ENCODE measurements at places on chromosomes 5 and 9.
A peak's percentile ranks its signal among the peaks of the same experiment; 100 is the strongest.

- DNase-seq = peak; percentile 48
These were observed 277.7 kb downstream of the MSX2 start for GRCh38 chr5:175001876-175002645.

- DNase-seq = no peak
These were observed 48.7 kb downstream of the CMYA5 start for GRCh38 chr5:79738349-79738748.

DNA sequence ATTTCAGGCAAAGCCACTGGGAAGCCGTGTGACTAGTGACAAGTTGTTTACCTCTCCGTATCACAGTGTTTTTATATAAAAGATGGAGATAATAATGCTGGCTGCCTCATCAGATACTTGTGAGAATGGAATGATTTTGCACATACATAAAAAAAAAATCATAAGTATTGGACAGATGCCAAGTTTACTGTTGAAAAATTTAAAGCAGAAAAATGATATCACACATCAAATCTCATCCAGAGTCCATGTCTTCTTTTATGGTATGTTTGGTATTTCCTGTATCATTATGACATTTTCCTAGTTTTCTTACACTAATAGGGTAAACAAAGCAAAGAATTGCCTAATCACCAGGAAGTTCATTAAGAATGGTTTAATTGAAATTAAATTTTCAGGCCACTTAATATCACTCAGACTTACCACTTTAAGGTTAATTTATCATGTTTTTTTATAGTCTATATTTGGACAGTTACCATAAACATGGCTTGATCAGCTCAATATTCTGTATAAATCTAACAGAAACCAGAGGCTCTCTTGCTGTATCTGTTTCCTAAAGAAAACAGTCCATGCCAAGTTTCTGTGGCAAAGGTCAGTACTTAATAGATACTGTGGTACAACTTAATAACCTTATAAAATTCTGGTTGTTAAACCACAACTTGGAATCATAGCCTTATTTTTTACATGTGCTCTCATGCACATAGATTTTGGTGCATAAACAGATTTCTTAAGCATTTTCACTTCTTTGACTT, 656.5 kb upstream of the RIOK2 start:
- DNase-seq = no peak

GRCh38 chr5:155278532-155278931, 265.0 kb downstream of the KIF4B start:
- DNase-seq = no peak

DNA sequence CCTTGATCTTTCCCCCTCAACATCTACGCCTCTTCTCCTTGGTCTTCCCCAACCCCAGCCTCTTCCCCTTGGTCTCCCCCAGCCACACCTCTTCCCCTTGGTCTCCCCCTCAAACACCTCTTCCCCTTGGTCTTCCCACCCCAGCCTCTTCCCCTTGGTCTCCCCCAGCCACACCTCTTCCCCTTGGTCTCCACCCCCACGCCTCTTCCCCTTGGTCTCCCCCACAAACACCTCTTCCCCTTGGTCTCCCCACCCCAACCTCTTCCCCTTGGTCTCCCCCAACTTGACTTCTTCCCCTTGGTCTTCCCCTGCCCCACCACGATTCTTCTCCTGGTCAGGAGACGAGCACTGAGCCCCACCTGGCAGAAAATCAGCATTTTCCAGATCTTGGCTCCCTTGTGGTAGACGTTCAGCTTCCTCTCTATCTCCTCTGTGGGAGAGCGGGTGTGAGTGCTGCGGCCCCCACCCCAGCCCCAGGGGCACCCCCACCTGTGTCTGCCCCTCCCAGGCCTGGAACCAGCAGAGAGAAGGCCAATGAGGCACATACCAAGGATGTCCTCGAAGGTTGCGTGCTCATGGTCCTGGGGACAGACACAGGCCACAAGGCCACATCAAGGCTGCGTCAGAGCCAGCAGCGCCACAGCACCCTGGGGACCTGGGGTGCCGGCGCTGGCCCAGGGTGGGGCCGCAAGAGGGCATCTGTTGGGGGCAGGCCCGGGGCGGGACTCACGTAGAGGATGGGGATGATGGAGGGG, 7.0 kb downstream of the NSMF start:
- DNase-seq = no peak

DNA sequence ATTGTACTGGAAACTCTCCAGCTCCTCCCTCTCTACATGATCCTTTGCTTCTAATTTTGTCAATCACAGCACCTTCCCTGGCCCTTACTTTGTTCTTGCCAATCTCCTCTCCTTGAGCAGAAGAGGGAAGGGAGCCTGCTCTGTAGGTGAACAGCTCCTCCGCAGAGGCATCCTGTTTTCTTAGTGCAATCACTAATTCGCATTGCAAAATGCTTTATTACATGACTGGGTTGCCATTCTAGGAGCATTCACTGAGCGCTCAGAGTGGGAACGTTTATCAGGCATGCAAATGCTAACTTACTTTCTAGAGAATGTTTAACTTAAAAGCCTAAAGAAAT, 416 bp upstream of the SNX18 start:
- DNase-seq = no peak

DNA sequence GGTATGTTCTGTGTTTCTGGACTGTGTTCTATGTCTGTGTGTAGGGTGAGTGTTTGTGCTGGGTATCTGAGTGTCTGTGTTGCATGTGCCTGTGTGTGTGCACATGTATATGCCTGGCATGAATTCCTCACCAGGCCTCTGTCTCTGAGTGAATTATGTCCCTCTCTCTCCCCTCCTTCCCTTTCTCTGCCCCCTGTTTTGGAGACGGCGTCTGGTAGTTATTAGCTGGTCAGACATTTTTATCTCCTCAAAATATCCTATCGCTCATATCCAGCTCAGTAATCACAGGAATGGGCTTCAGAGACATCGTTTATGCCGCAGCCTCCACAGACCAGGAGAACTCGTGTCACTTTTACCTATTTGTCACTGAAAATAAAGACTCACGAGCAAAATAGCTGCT, 483.2 kb upstream of the BRINP1 start:
- DNase-seq = no peak

- peak; percentile 9 for DNase-seq
These were observed 180.4 kb downstream of the MLLT3 start for GRCh38 chr9:20441711-20442423.

DNA sequence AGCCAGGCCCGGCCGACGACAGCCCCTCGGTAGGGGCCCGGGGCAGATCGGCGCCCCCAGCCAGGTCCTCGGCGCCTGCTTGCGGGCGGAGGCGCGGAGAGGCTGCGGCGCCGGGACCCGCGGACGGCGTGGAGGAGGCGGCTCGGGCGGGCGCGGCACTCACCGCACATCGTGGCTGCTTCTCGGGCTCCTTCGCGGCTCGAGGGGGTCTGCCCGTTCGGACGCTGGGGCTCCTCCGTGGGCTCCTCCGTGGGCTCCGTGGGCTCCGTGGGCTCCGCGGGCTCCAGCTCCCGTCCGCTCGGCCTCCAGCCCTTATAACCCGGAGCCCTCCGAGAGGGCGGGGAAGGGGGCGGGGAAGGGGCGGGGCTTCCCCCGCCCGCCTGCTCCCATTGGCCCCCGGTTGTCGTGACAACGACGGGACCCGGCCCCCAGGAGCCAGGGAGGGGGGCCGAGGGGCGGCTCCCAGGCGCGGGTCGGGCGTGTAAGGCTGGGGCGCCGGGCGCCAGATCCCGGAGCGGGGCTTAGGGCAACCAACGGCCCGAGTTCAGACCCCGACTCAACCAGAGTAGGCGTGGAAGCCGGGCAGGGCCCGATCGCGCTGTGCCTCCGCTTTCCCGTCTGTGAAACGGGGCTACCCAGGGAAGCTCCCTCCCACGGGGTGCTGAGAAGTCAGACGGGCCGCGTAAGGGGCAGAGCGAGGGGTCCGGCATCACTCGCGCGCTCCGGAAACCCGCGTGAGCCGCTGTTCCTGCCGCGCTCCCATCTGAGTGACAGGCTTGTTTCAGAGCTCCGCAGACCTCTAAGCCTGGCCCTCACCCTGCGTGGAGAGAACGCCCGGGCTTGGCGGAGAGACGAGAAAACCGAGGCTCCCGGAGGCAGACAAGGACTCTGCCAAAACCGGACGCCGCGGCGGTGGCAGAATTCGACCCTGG, at the start of gene GFPT2:
Gene GFPT2 (minus strand): TSS at position 289 of the 932 bp plus-strand sequence. CDS start 119 bp downstream, at position 170.
- DNase-seq = peak; percentile 94

DNA sequence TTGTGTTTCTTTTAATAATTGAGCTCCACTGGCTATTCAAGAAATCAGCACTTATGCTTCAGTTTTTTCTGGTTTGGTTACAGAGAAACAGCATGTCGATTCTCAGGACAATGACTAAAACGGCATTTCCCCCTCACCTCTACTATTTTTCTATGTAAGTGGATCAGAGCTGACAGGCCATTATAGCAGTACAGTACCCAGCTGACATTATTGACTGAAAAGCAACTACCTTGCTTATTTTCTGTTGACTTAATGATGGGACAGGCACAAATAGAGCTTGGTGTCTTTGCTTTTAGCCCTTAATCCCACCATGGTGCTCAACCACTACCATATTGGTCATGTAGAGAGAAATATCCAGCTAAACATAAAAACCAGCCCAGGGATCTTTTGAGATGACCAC, 35.4 kb upstream of the CCNG1 start:
- DNase-seq = no peak

DNA sequence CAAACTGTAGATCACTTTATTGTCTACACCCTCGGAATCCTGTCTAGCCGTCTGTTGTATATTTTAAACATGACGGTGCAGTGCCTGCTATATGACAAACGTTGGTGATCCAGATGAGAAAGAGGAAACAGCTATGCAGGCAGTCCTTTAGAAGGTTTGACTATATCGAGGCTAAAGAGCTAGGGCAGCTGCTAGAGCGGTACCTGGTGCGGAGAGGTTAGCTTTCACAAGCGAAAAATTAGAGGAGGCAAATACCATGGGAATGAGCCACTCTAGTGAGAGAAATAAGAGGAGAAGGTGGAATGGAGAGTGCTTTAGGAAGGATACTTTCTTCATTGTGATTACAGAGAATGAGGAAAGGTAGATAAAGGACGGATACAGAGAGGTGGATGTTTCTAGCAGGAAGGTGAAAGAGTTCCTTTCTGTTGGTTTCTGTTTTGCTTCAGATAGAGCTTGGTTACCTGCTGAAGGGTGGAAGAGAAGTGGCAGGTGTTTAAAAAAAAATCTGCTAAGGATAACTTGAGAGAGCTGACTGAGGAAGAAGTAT, 959 bp upstream of the FBXL17 start:
- DNase-seq = no peak

GRCh38 chr9:109792951-109793546, 13.1 kb downstream of the PALM2AKAP2 start:
- peak; percentile 61 for DNase-seq

DNA sequence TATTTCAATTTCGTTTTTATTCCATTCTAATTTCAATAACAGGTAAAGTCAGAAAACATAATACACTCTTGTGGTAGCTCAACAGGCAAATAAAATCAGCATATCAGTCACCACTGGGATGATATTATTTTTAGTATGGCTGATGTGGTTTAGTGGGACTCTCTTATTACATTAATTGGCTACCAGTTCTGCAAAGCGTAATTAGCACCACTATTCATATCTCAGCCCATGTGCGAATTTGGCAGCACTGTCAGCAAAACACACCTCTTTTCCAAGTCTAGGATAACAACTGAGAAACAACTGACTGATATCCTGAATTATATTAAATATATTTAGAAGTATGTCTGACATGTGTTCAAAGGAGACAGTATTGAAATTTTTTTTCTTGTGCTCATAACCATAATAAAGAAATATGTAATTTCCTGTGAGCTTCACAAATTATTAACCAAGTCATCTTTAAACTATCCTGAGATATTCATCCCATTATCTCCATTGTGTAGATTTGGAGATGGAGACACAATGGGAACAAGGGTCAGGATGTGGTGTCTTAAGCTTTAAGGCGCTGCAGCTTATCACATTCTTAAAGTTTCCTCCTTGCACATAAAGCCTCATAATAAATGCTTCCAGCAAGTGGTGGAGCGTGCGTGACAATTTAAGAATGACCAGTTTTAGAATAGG, 212.4 kb downstream of the TLE1 start:
- DNase-seq = no peak

GRCh38 chr9:24616863-24617262, 71.2 kb upstream of the IZUMO3 start:
- no peak for DNase-seq

- DNase-seq = peak; percentile 92
These were observed 435.8 kb upstream of the PAPPA start for GRCh38 chr9:115717711-115718173.

DNA sequence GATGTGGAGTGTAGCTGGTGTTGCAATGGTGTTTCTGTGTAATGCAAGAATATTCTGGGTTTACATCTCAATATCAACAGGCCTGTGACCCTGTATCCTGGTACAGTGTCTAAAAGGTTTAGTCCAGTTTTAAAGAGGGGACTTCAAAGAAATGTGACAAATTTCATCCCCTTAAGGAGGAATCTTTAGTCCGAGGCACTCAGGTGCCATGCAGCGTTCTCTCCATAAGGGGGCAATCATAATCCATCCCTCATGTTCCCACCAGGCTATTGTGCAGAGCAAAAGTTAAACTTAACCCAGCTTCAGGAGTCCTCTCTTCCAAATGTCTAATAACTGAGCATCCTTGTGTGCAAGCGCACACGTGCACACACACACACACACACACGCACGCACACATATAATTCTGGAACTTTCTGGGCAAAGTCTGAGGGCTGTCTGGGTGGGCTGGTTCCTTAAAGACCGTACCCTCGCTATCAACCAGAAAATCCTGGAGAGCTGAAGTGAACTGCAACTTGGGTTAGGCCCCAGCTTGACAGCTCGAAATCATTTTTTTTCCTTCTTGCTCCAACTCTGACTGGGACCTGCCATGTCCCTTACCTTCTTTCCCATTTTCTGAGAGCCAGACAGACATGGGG, 46.0 kb downstream of the CRB2 start:
- DNase-seq = peak; percentile 78

DNA sequence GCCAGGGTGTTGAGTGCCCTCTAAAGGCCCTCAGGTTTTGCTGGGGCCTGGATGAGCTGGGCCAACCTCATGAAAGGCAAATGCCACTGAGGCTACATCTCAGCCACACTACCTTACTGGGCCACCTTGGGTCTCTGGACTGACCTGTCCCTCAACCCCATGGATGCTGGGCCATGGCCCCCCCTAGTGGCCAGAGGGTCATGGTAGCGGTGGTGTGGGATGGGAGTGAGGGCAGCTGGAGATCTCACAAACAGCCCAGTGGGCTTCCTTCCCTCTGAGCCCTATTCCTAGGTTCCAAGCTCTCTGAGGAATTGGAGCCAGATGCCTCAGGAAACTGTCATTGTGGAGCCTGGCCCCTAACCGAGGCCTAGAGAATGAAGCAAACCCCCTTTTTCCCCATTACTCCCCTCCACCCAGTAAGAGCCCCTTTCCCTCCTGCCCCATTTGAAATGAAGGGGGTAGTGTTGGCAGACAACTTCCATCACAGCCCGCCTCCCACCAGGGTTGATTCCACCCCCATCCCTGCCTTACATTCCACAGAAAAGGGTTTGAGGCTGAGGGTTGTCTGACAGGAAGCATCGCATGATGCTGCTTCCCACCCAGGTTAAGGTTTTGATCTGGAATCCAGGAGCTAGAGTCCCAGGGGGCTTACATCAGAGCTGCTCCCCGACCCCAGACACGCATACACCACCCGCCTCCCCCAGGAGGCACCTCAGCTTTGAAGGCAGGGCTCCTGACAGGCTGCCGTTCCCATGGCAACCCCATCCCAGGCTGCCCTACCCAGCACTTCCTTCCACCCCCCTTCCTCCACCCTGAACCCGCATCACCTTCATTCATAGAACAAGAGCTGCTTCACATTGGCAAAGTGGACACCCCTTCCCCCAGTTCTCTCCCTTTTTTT, 63.9 kb downstream of the PCDH1 start:
- peak; percentile 35 for DNase-seq

GRCh38 chr5:176466245-176466871, 18.2 kb downstream of the FAF2 start:
- DNase-seq = peak; percentile 71

All from astrocyte of the hippocampus (primary cell).